D341Med (cell line): ENCODE measurements at places on chromosomes 4 and X.

- no peak for DNase-seq
Observed at GRCh38 chr4:174946246-174946645, 28.1 kb downstream of the ADAM29 start.

DNA sequence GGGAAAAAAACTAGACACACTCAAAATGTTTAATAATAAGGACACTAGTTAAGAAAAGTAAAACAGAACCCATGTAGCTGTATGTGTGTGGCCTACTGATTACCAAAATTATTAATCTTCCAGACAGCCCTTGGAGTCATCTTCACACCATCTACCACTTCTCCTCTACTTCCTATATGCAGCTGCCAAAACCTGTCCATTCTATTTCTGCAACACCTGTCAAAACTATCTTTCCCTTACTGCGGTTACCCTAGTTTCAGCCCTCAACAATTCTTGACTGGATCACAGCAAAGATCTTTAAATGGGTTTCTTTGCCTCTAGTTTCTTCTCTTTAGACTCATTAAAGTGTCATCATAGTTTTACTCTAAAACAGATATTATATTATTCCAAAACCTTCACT lies 72.6 kb downstream of the GPR82 start:
- no peak for DNase-seq

- no peak for DNase-seq
Observed at GRCh38 chr4:98688411-98689290, 30.2 kb upstream of the TSPAN5 start.

DNA sequence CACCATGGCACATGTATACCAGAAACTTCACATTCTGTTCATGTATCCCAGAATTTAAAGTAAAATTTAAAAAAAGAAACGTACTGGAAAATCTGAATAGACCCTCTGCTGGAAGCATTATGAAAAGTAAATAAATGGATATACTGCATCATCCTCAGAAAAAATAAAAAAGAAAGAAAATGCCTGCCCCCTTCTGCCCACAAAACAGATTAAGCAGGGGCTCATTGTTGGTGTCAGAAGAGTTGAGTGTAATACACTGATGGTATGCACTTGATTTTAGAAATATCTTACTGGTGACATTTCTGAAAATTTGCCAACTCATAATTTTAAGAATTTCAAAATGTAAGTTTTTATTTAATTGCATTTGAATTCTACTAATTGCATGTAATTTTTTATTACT lies 77.8 kb downstream of the LRP2BP start:
- DNase-seq: no peak

GRCh38 chr4:1235381-1236102 lies 13.4 kb downstream of the CTBP1 start:
- no peak for DNase-seq

DNA sequence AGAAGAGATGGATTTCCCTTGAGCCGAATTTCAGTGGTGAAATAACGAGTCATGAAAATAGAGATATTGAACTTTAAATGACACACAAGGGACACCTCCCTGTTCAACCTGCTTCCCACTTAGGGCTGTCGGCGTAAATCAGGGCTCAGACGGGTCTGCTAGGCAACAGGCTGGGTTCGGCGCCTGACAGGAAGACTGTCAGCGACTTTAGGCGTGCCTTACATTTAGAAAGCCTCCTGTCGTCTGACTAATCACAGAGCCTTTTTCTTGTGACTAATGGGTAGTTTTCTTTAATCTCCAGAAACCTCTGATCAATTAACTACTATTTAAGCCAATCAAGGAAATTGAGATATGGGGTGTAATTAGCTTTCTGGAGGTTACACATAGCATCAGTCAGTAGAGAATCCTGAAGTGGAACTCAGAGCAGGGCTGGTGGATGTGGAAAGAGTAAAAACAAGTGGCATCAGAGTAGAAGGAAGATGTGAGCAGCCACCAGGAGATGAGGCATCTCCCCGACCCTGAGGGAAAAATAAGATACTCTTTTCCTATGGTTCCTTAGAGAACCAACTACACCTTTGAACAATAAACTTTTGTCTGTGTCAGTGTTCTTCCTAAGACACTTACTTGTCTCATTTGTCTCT lies 86.2 kb upstream of the HS3ST1 start:
- no peak for DNase-seq

- DNase-seq: no peak
Observed at GRCh38 chr4:48012824-48013223, 3.7 kb downstream of the CNGA1 start.
